ENCODE measurements at places on chromosomes 5 and 9.

DNA sequence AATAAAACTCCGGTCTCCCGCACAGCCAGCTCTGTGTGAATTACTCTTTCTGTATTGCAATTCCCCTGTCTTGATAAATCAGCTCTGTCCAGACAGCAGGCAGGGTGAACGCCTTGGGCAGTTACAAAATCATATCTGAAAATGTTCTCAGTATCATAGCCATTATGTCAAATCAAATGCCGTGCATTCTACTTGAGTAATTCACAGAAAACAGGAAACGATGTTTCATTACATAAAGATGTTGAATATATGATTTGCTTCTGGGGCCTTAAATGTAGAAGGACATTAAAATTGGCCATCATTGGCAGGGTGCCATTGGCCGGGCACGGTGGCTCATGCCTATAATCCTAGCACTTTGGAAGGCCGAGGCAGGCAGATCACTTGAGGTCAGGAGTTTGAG lies 8.5 kb downstream of the POLR3G start:
- no peak for DNase-seq

DNA sequence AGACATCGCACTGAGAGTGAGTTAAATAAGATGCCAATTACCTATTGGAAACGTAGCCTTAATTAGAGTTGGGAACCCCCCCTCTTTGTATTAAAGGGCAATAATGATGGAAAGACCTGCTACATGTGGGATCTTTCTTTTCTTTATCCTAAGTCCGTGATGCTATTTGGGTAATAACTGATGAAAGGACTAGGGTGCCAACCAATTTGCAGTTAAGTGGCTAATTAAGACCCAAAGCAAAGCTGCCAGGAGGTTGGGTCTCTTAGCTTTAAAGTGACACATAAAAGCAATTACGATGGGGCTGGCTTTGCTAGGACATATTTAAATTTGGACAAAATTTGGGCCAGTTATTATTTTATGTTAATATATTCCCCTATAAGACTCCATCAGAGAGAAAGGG lies 728.8 kb downstream of the NR2F1-AS1 start:
- no peak for DNase-seq

- DNase-seq = peak; percentile 82
Observed at GRCh38 chr9:130860458-130861316, 25.6 kb downstream of the ABL1 start.

- peak; percentile 6 for DNase-seq
Observed at GRCh38 chr5:81665795-81666194, 85.1 kb downstream of the SSBP2 start.

GRCh38 chr5:135695656-135696313 lies 117.0 kb upstream of the CXCL14 start:
- DNase-seq = no peak

DNA sequence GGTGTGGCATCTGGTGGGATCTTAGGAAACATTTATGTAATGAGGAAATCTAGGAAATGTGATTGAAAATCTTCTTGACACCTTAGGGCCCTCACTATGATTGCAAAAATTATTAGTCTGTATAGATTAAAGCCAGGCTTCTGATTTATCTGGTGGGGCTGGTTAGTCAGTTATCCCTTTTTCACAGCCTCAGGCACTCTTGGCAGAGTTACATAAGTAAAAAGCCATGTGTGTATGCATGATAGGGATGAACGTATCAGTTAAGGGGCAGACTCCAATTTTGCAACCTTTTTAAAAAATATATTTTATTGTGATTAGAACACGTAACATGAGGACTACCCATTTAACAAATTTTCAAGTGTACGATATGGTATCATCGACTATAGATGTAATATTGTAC lies 30.6 kb upstream of the RAB14 start:
- DNase-seq = no peak

DNA sequence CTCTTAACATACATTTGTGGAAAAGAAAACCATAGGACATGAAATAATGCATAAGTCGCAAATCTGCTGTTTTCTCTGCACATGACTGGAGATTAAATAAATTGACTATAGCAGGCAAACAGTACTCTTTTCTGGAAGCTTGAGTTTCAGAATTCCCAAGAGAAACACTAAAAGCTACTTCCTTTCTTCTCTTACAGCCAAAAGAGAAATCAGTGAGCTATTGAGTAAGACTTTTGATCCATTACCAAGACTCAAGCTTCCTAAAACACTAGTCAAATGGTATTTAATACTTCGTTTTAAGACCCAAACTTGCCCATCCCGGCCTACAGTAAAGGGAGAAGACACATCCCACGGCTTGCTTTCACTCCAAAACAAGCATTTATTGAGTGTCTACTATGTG lies 335.8 kb upstream of the PUM3 start:
- no peak for DNase-seq

GRCh38 chr5:123756816-123757215 lies 244.8 kb downstream of the CSNK1G3 start:
- DNase-seq = no peak

- DNase-seq = no peak
Observed at GRCh38 chr9:132514821-132515220, 67.6 kb upstream of the BARHL1 start.

DNA sequence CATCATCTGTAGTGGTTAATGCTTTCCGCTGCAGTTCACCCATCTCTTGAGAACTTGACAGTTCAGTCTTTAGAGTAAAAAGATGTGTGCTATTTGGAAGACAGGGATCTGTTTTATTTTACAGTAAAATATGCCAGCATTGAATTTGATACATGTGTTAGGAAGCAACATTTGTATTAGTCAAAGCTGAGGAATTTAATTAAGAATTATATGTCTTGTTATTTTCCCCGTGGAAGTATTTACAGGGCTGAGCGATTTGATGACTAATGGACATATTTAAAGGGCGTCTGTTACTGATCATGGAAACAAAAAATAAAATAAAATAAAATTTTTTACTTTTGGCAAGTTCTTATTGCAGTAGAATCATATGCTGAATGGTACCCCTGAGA lies 101.3 kb downstream of the PAM start:
- no peak for DNase-seq

DNA sequence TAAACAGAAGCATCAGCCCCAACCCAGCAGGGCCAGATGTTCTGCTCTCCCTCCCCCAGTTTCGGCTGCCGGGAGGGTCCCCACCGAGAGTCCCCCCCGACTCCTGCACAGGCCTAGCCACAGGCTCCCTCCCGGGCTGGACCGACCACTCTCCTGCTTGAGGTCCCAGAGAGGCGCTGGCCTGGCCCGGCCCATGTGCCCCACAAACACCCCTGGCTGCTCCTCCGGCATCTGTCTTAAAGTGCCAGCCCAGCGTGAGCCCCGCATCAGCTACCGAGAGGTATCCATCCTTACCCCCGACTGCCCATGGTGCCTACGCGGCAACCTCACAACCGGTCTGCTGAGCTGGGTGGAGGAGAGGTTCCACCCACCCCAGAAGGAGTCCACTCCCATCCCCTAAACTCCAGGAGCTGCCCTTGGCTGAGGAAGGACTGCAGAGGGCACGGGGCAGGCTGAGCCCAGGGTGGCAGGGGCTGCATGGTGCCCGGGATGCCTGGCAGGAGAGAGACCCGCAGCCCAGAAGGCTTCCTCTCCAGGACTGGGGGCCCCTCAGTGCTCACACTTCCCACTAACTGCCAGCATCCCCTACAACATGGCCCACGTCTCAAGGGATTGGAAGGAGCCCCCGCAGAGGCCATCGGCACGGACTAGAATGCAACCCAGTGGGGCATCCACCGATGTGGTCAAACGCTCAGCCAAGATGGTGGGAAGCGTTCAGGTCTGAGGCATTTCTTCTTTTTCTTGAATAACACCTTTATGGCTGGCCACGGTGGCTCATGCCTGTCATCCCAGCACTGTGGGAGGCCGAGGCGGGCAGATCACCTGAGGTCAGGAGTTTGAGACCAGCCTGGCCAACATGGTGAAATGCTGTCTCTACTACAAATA lies 15.6 kb upstream of the EGFL7 start:
- no peak for DNase-seq

DNA sequence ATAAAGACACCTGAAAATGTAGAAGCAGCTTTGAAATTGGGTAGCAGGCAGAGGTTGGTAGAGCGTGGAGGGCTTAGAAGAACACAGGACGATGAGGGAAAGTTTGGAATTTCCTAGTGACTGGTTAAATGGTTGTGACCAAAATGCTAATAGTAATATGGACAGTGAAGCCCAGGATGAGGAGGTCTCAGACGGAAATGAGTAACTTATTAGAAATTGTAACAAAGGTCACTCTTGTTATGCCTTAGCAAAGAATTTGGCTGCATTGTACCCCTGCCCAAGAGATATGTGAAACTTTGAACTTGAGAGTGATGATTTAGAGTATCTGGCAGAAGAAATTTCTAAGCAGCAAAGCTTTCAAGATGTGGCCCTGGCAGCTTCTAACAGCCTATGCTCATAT lies 382.5 kb downstream of the KCNN2 start:
- DNase-seq = no peak

DNA sequence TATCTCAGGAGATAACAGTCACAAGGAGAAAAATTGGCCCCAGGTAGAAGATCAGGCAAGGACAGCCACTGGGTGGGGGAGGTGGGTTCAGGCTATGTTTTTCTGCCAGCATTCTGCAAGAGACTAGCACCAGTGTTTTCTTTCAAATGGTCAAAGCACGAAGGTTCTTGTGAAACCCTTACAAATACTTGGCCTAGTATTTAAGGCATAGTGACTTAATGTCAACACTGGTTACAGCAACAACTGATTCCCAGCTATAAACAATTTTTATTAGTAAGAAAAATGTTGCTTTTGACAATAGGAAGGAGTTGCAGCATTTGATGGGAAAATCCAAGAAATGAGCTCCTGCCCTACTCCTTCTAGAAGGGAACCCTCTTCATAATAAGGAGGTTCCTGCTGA lies 349.6 kb downstream of the SLIT3 start:
- DNase-seq = no peak

DNA sequence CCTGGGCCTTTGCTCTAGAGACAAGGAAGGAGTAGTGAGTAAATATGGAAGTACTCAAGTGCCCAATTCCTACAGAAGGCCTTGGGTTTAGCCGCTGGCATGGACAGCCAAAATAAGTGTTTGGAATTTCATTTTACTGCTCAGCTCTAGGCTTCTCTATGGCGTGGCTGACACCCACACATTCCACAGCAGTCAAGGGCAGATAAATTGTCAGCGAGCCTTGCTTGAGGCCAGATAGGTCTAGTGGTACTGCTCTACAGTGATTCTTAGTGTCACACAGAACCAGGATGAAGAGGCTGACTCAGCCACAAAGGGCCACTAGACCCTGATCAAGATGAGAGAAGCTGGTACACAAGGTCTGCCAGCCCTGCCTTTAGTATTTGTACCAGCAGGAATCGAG lies 111.0 kb upstream of the NFIB start:
- no peak for DNase-seq

GRCh38 chr5:74316064-74316603 lies 324.4 kb downstream of the ENC1 start:
- no peak for DNase-seq

DNA sequence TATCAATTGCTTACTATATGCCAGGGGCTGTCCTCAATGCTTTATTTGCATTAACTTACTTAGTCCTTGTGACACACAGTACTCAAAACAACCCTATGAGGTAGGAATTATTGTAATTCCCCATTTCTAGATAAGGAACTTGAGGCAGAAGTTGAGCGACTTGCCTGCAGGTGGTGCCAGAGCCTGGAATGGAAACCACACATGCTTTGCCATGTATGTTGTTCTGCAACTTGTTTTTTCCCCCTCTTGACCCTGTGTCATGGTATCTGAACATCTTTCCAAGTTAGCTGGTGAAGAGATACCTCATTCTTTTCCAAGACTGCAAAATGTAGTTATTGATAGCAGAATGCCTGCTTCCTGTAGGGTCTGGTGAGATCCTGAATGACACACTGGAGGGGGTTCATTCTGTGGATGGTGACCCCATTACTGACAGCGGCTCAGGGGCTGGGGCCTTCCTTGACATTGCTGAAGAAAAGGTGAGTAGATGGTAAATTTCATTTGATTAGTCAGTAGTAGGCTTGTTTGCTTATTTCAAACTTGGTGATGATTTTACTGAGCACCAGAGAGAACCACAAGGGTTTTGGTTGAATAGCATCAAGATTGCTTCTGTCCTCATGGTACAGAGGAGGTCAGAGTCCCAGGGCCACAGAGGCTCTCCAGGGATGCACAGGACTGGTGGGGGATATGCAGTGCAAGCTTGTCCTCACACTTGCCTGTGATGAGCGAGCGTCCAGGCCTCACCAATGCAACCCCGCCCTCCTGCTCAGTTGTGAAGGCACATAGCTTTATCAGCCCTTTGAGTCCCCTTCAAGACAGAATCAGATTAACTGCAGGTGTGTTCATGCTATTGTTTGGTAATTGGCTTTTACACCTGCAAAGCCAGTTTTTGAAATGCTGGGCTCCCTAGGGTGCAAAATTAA lies 57.0 kb downstream of the COL15A1 start:
- DNase-seq = peak; percentile 44

DNA sequence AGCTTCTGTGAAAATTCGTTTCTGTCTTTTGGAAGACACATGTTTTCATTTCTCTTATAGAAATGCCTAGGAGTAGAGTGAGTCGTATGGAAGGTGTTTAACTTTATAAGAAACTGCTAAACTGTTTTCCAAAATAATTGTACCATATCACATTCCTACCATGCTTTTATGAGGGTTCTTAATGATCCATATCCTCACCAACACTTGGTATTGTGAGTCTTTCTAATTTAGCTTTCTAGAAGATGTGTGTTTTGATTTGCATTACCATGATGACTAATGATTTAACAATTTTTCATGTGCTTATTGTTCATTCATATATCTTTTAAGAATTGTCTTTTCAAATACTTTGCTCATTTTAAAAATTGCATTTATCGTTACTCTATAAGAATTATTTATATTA lies 223.6 kb downstream of the COMMD10 start:
- no peak for DNase-seq

GRCh38 chr5:39005566-39006232 lies 68.5 kb downstream of the RICTOR start:
- DNase-seq = no peak

- DNase-seq = no peak
Observed at GRCh38 chr5:127746756-127747155, 43.6 kb downstream of the CCDC192 start.

GRCh38 chr9:127938298-127938690 lies 640 bp upstream of the DPM2 start:
- DNase-seq = no peak

GRCh38 chr5:154648229-154648628 lies 106.9 kb upstream of the LARP1 start:
- DNase-seq = no peak

DNA sequence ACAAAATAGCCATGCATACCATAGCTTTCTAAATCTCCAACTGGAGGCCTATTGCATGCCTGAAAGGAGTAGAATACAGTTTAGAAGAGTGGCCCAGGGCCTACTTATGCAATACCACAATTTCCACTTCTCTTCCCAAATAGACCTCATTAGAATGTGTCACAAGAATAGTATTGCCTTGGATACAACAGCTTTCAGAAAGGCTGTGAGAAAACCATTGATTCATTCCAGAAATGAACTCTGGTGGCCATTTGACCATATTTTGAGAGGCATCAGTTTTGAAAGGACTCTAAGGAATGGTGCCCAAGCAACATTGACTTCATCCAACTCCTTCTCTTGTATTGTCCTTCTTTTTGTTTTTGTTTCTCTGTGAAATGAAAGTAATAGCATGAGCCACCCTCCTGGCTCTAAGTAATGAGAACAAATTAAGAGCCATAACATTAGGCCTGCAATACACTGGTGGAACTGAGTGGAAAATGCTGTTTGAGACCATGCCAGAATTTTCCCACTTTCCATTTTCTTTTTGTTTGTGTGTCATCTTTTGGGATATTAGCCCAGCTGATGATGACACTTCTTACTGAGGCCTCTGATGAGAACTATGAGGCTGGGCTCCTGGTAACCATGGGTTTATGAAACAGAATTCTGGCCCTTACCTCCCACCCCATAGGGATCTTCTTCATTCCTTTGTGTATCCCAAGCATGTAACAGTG lies 90.2 kb downstream of the TMEM174 start:
- DNase-seq = no peak

- no peak for DNase-seq
Observed at GRCh38 chr5:43523662-43524072, 8.7 kb upstream of the C5orf34 start.

Measured in gastrocnemius medialis (tissue), 4 donors.